Osteocyte (in vitro differentiated cells): ENCODE measurements at places on chromosomes 7 and 10.

- H3K4me3 ChIP-seq = no peak overlapping the region
- no peak overlapping the region for H3K27ac ChIP-seq
- peaks cover 12% of the 10 kb centered on the region for H3K4me1 ChIP-seq
Observed at GRCh38 chr7:47413526-47414341, 168.2 kb downstream of the TNS3 start.

DNA sequence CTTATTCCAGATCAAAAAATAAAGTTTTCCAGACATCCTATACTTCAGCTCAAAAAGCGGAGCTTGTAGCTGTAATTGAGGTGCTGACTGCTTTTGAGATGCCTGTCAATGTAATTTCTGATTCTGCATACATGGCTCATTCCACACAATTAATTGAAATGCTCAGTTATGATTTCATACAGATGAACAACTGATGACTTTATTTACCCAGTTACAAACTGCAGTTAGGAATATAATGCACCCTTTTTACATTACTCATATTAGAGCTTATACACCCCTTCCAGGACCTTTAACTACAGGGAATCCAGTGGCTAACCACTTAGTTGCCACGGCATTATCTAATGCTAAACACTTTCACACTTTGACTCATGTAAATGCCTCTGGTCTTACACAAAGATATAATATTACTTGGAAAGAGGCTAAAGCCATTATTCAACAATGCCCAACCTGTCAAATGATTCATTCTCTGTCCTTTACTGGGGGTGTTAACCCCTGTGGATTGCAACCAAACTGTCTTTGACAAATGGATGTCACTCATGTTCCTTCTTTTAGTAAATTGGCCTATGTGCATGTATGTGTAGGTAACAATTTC lies 147.3 kb downstream of the ZNF33B start:
- no peak overlapping the region for H3K4me3 ChIP-seq
- H3K27me3 ChIP-seq = no peaks in the 10 kb centered on the region
- no peak overlapping the region for H3K27ac ChIP-seq
- peaks cover 25% of the 10 kb centered on the region for H3K4me1 ChIP-seq
- no peaks in the 10 kb centered on the region for H3K36me3 ChIP-seq

DNA sequence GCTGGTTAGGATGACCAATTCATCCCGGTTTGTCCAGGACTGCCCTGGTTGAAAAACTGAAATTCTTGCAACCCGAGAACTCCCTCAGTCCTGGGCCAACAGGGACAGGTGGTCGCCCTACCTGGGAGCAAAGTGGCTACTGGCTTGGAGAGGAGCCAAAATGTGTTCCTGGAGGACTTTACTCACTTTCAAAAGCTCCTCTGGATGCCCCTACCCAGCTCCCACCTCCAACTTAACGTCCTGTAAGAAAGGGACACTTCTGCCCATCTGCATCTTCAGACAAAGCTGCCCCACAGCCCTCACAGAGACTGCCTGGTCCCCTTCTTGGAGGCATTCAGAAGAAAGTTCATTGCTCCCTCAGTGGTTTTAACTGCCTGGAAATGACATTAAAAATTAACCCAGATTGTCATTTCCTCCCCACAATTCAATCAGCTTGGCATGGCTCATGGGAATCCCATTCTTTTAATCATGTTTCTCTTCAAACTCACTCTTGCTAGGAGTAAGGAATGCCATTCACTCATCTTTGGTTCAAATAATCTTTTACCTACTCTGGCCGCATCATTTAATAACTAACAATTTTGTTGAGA lies 24.0 kb upstream of the HSPA12A start:
- DNase-seq = no peak
- H3K27ac ChIP-seq = no peak overlapping the region
- no peaks in the 10 kb centered on the region for H3K36me3 ChIP-seq
- no peak overlapping the region for H3K4me3 ChIP-seq
- H3K27me3 ChIP-seq = peaks cover 8% of the 10 kb centered on the region
- peaks cover 9% of the 10 kb centered on the region for H3K4me1 ChIP-seq

DNA sequence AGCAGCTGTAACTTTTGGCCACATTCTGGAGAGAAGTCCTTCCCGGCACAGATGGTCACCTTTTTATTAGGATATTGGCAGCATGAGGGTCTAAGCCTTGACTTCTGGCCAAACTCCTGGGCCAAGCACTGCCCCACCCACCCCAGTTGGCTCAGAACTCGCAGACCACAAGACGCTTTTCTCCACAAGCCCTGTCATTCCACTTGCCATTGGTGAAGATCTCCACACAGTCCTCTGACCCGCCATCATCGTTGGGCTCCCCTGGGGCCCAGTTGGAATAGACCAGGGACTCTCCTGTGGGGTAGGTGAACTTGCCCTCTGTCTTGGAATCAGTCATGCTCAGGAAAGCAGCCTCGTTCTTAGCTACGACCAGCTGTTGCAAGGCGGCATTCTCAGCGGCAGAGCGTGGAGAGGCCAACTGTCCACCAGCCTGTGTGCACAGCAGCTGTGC lies 11.2 kb downstream of the SFTPD start:
- H3K27ac ChIP-seq = no peak overlapping the region
- no peaks in the 10 kb centered on the region for H3K36me3 ChIP-seq
- peaks cover 26% of the 10 kb centered on the region for H3K27me3 ChIP-seq
- no peaks in the 10 kb centered on the region for H3K4me1 ChIP-seq

DNA sequence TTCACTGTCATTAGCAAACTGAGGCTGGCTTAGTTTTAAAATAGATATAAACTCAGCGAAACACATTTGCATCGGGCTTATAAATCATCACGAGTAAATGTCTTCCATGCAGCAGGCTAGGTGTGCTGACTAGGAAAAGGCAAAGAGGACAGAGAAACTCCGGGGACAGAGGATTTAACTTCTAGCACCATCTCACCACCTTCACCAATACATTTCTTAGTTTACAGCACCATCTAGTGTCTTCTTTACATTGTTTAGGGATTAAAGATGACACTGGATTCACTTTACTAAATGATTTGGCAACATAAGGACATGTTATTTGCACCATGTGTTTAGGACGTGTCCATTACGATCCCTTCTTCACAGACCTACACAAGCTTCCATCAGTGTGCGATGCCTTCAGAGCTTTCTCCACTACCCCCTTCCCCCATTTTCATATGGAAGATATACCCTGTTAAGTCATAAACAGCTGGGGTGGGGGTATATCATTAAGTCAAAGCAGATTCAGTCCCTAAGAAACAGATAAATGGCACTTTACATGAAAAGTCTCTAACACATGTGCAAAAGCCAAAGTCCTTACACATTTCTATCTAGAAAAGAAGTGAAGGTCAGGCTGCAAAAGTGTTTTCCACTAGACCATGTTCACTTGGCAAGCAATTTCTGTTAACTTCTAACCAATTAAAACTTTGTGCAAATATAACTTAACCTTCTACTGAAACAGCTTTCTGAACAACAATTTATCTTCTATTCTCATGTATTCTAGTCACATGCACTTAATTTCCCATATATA lies 103.3 kb downstream of the GRB10 start:
- no peak overlapping the region for H3K27ac ChIP-seq
- DNase-seq = no peak
- H3K36me3 ChIP-seq = peaks cover 1% of the 10 kb centered on the region
- H3K4me3 ChIP-seq = no peak overlapping the region
- peaks cover 27% of the 10 kb centered on the region for H3K4me1 ChIP-seq
- no peaks in the 10 kb centered on the region for H3K27me3 ChIP-seq
